ENCODE measurements at places on chromosomes 2 and 18. TPM values are rescaled to one million over a fixed set of nuclear protein-coding genes. Genes with fewer than 3 reads are reported as not detected.

WDR33 gene
- 41.2 TPM for total RNA-seq

LINC00305 gene
- not detected for total RNA-seq

ACADL gene
- 4.7 TPM for total RNA-seq

FAM98A gene
- 19.3 TPM for total RNA-seq

DSC3 gene
- total RNA-seq: under 0.01 TPM

REG1B gene
- not detected for total RNA-seq

BMP10 gene
- not detected for total RNA-seq

C2orf80 gene
- total RNA-seq: not detected

CDH7 gene
- total RNA-seq: 0.52 TPM

IL36B gene
- total RNA-seq: not detected

MOGAT1 gene
- not detected for total RNA-seq

CCT4 gene
- total RNA-seq: 141 TPM

PROKR1 gene
- total RNA-seq: 0.52 TPM

AMMECR1L gene
- total RNA-seq: 9.9 TPM

SLC39A10 gene
- 21.9 TPM for total RNA-seq

TUBA4B gene
- not detected for total RNA-seq

ANKRD30B gene
- total RNA-seq: under 0.01 TPM

IL1B gene
- 1.0 TPM for total RNA-seq

TMEM247 gene
- total RNA-seq: not detected
